ENCODE measurements at places on chromosomes 3 and 15.

GRCh38 chr15:66401130-66402021, 14.7 kb downstream of the MAP2K1 start:
- no peak for DNase-seq

GRCh38 chr3:29291982-29292363, 11.1 kb downstream of the RBMS3 start:
- no peak for DNase-seq

GRCh38 chr3:56536735-56537134, 20.2 kb upstream of the CCDC66 start:
- DNase-seq, result no peak

DNA sequence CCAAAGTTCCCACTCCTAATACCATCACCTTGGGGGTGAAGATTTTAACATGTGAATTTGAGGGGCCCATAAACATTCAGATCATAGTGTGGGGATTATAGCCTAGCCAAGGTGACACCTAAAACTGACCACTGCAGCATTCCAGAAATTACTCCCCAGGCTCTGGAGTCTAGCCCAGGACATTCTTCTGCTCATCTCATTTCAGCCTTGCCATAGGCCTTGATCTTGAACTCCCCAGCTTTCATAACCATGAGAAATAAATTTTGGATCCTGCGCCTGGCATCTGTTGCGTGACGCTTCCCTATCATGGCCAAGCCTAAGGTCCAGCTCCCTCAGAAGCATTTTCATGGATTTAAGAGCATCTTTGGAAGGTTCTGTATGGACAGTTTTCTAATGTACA, 502.9 kb upstream of the THBS1 start:
- no peak for DNase-seq

- DNase-seq, result no peak
Observed at GRCh38 chr3:59644479-59645402, 594.9 kb upstream of the CFAP20DC start.

DNA sequence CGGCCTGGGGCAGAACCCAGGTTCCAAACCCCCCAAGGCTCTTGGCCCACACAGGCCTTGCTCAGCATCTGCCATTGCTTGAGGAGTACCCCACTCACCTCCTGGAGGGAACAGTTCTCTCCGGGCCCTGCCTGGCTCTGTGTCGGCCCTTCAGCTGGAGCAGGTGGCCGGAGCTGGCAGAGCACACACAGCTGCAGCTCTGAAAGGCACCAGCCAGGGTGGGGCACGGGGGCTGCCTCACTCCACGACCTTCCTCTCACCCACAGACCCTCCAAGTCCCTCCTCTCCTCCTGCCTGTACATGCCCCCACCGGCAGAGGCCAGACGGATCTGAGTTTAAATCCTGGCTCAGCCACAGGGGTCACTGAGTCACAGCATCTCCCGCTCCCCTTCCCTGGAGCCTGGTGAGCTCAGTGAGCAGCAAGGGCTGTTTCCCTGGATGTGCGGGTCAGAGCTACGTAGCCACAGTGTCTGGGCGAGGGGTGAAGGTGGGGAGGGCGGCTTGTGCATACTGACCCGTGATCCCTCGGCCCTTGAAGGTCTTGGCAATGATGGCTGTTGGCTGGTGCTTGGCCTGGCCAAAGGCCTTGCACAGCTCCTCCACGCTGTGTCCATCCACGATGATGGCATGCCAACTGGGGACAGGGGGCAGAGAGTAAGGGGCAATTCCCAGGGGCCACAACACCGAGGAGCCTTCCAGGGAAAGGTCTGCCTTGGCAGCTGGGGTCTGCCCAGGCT, 23.0 kb downstream of the TKT start:
- DNase-seq, result no peak

DNA sequence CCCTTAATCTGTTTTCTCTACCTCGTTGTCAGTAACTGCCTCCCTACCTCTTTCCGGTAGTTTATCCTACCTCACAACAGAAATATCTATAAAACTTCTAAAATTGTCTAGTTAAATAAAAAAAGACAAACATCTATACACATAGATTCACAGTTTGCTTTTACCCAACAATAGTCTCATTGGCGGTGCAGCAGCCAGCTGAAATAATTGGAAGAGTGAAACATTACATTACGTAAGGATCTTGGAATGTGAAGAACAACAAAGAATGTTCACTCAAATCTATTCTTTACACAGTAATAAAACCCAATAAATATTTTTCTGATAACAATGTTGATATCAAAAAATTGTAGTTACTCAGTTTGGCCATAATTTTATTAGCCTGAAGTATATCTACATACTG, 115.5 kb upstream of the ARPP21 start:
- no peak for DNase-seq

GRCh38 chr3:67901681-67902080, 247.3 kb upstream of the SUCLG2 start:
- no peak for DNase-seq

Measured in coronary artery (tissue), 2 donors.